Central memory CD8-positive, alpha-beta T cell (primary cell): ENCODE measurements at places on chromosomes 12 and 14.

DNA sequence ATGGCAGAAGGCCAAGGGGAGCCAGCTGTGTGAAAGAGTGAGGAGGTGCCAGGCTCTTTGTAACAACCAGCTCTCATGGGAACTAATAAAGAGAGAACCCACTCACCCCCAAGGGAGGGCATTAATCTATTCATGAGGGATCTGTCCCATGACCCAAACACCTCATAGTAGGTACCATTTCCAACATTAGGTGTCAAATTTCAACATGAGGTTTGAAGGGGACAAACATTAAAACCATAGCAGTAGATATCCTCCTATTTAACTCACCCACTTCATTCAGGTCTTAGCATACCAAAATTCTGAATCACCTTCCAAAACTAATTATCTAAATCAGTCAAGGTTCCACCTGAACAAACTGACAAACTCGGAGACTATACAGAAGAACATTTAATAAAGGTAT, 75.3 kb downstream of the PPFIA2 start:
- H3K36me3 ChIP-seq, result no peaks in the 10 kb centered on the region
- no peak for DNase-seq
- no peak overlapping the region for H3K27ac ChIP-seq
- H3K27me3 ChIP-seq, result no peaks in the 10 kb centered on the region

DNA sequence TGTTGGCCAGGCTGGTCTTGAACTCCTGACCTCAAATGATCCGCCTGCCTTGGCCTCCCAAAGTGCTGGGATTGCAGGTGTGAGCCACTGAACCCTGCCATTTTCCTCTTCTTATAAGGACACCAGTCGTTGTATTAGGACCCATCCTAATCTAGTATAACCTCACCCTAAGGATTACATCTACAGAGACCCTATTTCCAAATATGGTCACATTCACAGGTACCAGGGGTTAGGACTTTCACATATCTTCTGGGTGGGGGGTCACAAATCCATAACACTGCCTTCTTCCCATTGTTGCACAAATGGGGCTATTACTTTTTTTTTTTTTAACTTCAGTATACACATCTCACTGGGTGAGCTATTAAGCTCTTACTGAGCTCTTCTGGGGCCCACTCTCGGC, 38.6 kb downstream of the ARF6 start:
- H3K27ac ChIP-seq, result no peak overlapping the region
- no peak for DNase-seq
- H3K4me3 ChIP-seq, result no peak overlapping the region
- no peaks in the 10 kb centered on the region for H3K27me3 ChIP-seq
- no peaks in the 10 kb centered on the region for H3K36me3 ChIP-seq

DNA sequence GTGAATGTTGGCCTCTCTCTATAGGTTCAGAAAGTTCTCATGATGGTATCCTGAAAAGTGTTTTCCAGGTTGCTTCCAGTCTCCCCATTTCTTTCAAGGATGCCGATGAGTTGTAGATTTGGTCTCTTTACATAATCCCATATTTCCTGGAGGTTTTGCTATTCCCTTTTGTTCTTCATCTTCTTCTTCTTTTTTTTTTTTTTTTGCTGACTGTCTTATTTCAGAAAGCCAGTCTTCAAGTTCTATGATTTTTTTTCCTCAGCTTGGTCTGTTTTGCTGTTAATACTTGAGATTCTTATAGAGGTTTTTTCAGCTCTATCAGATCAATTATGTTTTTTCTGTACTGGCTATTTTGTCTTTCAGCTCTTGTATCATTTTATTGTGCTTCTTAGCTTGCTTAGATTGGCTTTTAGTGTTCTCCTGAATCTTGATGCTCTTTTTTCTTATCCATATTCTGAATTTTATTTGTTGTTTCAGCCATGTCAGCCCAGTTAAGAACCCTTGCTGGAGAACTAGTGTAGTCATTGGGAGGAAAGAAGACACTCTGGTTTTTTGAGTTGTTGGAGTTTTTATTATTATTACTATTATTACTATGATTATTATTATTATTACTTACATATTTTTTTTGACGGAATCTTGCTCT, 124.4 kb downstream of the FUT8 start:
- H3K4me1 ChIP-seq, result no peaks in the 10 kb centered on the region
- H3K36me3 ChIP-seq, result no peaks in the 10 kb centered on the region
- H3K4me3 ChIP-seq, result no peak overlapping the region
- no peak overlapping the region for H3K27ac ChIP-seq

DNA sequence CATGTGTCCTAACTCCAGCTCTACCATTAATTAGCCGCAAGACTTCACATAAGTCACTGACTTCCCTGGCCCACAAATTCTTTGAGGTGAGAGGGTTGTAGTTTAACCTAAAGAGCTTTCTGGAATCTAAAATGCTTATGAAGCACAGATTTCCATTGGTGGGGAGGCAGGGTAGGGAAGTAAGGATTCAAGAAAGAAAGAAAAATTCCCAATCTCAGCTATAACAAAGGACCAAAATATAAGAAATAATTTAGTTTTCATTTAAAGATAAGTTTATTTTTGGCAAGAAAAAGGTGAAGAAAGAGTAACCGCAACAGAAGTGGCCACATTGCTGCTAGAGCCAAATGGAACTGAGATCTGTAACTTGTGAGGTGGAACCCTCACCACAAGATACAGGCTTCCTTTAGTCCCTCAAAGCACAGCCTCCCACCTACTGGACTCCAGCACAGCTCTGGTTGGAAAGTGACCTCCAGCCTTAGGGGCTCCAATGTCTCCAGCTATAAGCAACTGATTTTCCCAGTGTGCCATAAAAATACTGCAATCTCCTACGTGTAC, 23.6 kb downstream of the DAD1 start:
- peaks cover 80% of the 10 kb centered on the region for H3K4me1 ChIP-seq
- H3K4me3 ChIP-seq, result peak overlapping the region; percentile 62
- H3K27ac ChIP-seq, result peak overlapping the region; percentile 91
- no peaks in the 10 kb centered on the region for H3K27me3 ChIP-seq
- no peak for DNase-seq

DNA sequence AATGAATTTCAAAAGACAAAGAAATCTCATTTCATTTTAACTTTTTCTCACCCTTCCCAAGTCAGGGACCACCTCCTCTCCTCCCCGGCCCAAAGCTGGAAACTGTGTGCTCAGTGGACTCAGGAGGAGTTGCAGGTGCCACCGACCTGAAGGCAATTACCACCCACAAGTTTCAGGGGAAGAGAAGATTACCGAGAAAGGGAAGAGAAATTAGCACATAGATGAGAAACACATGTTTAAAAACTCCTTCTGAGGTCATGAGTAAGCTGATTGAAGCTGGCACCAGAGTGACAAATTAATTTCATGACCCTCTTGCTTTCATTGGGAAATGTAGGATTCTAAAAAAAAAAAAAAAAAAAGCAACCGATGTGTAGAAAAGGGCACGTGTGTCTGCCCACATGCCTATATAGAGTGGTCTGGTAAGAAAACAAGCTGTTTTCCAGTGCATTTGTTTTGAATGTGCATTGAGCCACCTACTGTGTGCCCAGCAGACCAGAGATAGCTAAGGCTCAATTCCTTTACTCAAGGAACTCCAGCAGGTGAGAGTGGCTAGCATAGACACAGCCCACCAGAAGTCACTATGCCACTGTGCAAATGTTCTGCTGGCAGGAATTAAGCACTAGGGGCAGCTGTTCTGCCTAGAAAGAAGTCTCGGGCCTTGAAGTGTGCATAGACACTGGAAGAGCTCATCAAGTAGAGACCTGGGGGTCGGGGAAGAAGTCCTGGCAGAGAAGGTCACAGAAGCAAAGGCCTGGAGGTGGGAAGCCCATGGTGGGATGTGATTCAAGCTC, 30.5 kb downstream of the DPF3 start:
- no peak overlapping the region for H3K4me3 ChIP-seq
- H3K27me3 ChIP-seq, result peaks cover 9% of the 10 kb centered on the region
- no peaks in the 10 kb centered on the region for H3K4me1 ChIP-seq
- no peak overlapping the region for H3K27ac ChIP-seq
- no peaks in the 10 kb centered on the region for H3K36me3 ChIP-seq

GRCh38 chr12:118061011-118061872, at the start of gene WSB2:
WSB2 (minus strand) TSS chr12:118061179; CDS start chr12:118061048, 131 bp downstream.
- no peak for DNase-seq
- H3K36me3 ChIP-seq, result peaks cover 19% of the 10 kb centered on the region
- H3K27me3 ChIP-seq, result no peaks in the 10 kb centered on the region

DNA sequence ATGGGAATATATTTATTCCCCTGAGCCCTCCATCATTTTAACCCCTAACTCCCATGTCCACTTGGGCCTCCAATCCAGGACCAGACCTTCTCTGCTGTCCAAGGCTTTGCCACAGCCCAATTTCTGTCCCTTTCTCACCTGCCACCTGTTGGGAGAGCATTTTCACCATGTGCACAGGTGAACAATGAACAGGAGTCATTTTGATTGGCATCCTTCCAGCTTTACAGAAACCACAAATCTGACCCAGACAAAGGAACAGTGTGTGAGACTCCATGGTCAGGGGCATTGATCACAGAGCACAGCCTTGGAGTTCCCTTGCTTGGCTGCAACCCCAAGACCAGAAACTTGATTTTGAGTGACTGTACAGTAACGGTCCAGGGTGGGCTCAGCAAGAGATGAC, 91.9 kb downstream of the CRACR2A start:
- H3K27ac ChIP-seq, result no peak overlapping the region
- no peak for DNase-seq

DNA sequence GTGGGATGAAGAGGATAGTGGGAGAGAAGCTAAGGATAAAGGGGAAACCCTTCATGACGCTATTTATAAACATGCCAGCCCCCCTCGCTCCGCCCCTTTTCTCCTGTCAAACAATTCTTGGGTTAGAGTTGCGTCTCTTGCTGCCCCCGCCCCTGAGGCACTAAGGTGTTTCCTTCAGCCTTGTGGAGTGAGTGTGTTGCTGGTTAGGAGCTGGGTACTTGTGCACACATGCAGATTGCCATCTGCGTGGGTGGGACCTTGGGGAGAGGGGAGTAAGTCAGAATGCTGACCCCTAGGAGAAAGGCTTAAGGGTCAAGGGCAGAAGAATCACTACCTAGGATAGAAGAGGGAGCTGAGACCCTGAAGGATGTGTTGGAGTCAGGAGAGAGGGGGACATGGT, 5.4 kb downstream of the FOXJ2 start:
- H3K4me1 ChIP-seq, result peaks cover 70% of the 10 kb centered on the region
- peak overlapping the region; percentile 58 for H3K27ac ChIP-seq
- no peaks in the 10 kb centered on the region for H3K27me3 ChIP-seq
- peaks cover 33% of the 10 kb centered on the region for H3K36me3 ChIP-seq

DNA sequence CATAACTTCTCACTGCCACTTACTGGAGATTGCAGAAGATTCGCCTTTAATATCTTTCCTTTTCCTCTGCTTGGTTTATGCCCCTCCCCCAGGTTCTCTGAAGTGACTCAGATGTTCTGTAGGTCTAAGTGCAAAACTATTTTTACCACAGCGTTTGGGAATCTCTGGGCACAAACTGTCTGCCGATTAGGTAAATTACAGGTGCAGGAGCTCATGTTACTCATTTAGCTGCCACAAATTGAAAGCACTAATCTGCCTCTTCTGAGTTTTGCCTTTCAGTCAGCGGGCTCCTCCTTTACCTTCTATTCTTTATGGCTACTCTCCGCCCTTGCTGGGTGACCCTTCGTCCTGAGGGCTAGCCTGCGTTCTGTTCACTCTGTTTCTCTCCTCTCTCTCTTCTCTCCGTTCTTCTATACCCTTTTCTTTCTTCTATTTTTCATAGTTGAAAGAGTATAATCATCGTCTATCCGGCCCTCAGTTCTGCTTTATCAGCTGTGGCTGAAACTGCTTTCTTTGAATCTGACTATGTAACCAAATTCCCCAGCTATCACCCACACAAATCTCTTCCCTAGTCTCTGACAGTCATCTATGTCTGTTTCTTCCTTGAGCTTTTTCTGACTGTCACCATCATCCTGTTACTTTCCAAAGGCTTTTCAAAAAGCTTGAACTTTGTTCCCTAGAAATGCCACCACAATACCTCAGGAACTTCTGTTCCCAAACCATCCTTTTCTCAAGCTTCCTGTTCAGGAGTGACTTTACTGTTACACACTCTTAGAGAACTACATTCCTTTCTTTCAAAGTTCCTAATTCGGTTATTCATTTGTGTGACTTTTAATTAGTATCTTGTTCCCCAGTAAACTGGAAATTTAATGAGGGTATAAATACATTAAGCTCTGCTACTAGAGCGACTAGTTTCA, 4.3 kb upstream of the MYF6 start:
- H3K4me1 ChIP-seq, result no peaks in the 10 kb centered on the region
- H3K27ac ChIP-seq, result no peak overlapping the region
- DNase-seq, result no peak
- no peaks in the 10 kb centered on the region for H3K36me3 ChIP-seq
- no peaks in the 10 kb centered on the region for H3K27me3 ChIP-seq
- no peak overlapping the region for H3K4me3 ChIP-seq
